ENCODE measurements at places on chromosomes 12 and 14.
A peak's percentile ranks its signal among the peaks of the same experiment; 100 is the strongest.

DNA sequence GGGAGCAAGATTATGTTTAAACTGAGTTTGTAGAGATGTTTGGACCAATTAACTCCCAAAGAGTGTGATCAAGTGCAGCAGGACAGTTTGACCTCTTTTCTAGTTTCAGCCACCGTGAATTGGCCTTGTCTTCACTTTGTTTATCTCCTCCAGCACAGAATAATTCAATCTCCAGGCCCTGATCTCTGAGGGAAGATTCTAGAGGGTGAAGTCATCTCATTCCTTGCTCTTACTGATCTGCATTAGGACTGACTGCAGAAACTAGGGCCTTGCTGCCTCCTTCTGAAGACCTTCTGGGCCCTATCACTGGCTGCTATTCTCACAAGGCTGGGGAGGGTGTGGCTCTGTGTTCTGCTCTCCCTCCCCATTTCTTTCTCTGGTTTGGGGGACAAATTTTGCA lies 29.4 kb downstream of the C12orf75 start:
- no peak for DNase-seq

DNA sequence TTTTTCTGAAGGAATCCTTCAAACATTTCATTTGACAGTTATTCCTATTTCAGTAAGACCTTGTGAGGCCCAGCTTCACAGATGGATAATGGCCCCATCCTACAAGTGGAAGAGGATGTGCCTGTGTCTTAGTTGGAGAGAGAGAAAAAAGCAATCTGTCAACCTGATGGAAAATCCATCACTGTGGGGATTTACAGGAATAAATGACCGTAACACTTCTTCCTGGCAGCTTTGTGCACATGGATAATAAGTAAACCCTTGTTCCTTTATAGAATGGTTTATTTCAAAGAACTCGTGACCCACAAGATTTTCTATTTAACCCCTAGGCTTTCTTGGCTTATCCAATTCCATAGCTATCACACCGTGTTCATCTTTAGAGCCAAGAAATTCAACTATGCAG lies 121.4 kb upstream of the PCED1B start:
- DNase-seq, result no peak

GRCh38 chr14:59852350-59852749 lies 18.2 kb downstream of the RTN1 start:
- no peak for DNase-seq

DNA sequence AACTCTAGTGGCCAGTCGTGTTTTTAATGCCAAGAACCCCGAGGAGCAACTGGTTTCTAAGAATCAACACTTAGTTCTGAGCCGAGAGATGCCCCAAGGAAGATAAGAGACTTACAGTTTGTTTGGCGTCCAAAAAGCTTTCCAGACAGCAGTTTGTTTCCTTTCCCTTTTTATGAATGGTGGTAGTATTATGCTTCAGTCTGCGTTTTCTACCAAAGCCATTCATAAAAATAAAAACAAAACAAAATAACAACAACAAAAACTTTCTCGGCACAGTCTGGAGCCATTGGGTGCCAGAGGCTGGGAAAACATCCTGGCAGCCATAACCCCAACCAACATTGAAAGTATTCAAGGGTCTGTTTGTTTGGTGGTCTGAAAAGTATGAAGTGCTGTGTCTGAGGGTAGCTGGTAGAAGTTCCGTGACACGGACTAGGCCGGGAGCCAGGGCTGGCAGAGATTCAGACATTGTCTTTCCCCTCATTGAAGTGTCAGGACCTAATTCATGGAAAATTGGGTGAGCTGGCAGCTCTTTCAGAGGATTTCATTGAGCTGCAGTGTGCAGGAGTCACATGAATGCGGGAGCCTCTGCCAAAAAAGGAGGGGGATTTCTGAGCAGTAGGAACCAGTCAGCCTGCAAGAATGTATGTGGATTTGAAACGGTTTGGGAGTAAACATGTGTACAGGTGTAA lies 124.2 kb downstream of the HMGA2 start:
- DNase-seq, result no peak

DNA sequence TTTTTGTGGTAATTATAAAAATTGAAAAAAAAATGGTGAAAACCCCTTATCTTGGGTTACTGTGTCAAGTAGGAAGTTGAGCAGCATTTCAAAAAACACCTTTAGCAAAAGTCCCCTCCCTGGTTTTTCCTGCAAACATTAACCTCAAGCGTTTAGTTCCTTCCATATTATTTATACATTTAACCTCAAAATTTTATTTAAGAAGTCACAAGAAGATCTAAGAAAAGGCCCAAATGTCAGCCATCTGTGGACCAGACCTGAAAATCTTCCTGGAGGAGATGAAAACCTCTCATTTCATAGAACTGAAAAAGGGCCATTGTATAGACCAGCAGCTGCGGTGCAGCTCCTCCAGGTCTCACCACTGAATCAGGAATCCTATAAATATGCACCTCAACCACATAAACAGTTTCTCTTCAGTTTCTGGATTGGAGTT lies 40.4 kb upstream of the BTG1 start:
- no peak for DNase-seq

DNA sequence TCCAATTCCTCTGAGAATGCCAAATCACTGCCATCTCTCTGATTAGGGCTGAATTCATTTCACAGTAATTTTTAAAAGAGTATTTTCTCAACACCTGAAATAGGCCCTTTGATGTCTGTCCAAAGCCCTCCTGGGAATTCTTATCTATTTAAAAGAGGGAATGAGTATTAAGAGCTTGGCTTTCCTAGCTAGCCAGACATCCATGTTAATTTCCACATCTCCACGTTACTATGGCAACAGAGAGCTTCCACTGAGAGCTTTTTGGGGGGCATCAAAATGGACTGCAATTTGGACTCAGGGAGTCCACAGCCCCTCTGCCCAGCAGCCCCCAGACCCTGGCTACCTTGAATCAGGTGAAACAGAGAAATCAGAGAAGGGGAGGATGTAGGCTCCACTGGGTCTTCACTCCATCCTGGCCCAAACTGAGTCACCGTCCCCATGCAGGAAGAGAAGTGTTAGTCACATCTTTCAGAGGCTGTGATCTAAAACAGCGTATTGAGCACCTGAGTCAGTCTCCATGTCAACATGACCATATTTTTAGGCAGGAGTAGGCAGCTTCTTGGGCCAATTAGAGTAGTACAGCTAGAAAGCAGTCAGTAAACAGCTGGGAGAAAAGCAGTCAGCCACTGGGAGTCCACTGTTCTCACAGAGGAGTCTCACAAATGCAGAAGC lies 7.0 kb upstream of the FICD start:
- peak; percentile 32 for DNase-seq

- peak; percentile 63 for DNase-seq
These were observed 83.2 kb downstream of the SPPL3 start for GRCh38 chr12:120820884-120821510.

DNA sequence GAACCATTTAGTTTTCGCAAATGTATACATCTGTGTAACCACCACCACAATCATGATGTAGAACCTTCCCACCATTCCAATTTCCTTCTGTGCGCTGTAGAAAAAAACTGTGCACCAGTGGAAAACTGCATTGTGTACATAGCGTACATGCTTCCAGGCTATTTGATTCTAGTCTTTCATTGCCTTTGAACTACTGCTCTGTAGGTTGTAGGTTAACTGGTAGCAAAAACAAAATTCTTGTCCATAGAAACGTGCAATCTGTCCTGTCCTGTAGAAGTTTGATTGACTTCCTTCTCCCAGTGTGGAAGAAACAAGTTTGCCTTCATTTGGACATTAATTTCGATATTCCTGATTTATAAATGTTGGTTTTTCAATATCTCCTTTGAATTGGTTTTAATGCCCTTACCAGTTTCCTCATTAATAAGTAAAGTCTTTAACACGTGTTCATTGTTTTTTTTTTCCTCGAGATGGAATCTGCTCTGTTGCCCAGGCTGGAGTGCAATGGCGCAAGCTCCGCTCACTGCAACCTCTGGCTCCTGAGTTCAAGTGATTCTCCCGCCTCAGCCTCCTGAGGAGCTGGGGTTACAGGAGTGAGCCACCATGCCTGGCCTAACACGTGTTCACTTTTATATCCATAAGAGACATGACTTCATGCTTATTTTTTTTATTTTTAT lies 3.6 kb upstream of the ISM2 start:
- DNase-seq, result peak; percentile 11

Data from activated CD8-positive, alpha-beta memory T cell treated with anti-CD3 and anti-CD28 coated beads for 24 hours (primary cell).